Left forelimb (tissue), 1 donor: ENCODE measurements at places on chromosomes 6 and 20.

DNA sequence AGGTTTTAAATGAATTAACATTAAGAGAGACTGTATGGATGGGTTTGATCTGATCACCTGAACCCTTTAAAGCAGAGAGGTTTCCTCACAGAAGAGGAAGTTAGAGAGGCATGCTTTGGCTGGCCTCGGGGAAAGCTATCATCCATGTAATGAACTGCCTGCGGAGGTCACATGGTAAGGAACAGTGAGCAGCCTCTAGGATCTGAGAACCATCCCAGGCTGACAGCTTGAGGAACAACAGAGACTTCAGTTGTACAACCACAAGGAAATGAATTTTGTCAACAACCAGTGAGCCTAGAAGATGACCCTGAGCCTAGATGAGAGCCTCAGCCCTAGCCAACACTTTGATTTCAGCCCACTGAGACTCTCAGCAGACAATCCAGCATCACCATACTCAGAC is 2.9 kb upstream of the COL21A1 start:
- no peak for DNase-seq

- DNase-seq, result no peak
These were observed 37.8 kb upstream of the STXBP5 start for GRCh38 chr6:147166360-147166944.

GRCh38 chr6:56525974-56526789 is 116.5 kb downstream of the DST start:
- no peak for DNase-seq

DNA sequence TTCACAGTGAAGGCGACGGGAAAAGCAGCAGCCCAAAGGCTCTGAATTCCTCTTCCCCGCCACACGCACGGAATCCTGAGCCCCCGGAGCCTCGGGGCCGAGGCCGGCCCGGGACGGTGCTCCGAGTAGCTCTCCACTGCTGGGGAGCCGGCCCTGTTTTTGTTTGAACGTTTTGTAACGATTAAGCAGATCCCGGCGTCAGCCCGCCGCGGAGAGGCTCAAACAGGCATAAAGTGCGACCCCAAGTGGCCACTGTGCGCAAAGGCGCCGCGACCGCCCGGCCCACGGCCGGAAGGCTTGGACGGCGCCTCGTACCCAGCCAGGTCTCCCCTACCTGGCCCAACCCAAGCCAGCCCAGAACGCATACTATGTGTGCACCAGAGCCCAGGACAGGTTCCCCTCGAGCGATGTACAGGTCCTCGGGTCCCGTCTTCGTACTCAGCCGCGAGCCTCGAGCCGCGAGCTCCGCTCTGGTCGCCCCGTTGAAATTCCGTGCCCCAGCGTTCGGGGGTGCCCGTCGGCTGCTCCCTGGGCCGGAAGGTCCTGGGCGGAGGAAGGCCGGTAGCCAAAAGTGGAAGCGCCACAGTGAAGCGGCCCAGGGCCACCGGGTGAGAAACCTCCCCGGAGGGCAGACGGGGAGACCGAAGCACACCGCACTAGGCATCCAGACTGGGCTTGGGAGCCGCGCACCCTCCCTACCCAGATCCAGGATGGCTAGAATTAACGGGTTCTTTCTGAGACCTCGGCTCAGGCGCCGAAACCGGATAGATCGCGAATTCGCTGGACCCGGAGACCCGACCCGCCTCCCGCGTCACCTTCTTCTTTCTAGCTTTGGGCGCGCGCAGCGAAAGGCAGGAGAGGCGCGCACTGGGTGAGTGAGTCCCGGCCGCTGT is 1.2 kb upstream of the MAFB start:
- DNase-seq, result peak; percentile 91

DNA sequence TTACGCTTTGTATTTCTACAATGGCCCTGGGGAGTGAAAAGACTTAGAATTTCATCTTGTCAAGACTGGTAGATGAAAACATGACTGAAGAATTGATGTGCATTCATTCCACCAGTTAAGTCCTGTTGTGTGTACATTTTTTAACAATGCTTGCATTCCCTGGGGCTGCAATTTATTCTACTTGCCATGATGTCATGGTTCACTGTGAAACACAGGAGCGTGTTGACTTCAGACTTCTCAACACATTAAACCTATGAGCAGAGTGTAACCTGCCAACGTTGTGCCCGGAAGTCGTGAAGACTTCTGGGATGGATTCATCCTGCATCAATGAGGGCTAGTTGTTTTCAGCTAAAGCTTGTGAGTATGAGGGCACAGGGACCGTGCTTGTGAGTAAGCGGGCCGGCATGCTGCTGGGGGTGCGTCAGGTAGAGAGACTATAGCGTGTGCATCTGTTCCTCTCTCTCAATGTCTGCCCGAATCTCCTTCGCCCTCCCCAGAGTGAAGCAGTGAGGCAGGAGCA is 26.3 kb upstream of the RIMS4 start:
- no peak for DNase-seq

GRCh38 chr6:3403238-3404173 is 53.3 kb downstream of the SLC22A23 start:
- no peak for DNase-seq

- no peak for DNase-seq
These were observed 36.6 kb upstream of the CARMIL1 start for GRCh38 chr6:25242567-25242966.
